ENCODE measurements at places on chromosomes 2 and 18.

DNA sequence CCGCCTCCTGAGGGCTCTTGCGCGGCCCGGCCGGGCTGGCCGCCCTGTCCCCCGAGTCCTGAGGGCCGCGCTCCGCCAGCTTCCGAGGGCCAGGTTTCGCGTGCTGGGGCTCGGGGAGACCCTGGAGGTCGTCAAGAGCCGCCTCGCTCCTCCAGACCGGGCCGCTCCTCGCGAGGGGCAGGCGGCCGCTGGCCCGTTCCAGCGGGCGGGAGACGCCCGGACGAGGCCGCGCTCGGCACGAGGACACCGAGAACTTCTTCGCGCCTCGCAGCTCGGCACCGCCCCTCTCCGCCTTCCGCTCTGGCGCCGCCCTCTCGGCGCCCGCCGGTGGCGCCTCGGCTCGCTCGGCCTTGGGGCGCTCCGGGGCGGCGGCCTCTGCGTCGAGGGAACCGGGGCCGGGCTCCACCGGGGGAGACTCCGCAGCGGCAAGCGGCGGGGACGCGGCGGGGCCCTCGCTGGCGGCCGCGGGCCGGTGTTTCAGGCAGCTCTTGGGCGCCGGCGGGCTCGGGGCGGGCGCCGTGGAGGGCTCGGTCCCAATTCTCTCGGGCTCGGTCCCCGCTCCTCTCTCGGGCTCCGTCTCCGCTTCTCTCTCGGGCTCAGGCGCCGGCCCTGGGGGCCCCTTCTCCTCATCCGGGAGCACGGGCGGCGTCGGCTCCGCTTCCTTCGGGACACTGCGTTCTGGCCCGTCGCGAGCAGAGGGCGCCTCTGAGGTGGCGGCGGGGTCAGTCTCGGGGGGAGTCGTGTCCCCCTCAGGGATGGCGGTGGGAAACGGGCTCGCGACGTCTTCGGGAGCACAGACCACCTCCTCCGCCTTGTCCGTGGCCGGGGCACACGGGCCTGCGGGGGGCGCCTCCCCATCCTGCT lies 91.6 kb upstream of the MGAT4A start:
- DNase-seq = peak; percentile 45

GRCh38 chr2:219249203-219249980 lies 3.7 kb upstream of the TUBA4B start:
- peak; percentile 36 for DNase-seq

- DNase-seq = no peak
Measured at GRCh38 chr2:215548714-215549113, 112.8 kb upstream of the FN1 start.

- DNase-seq = no peak
Measured at GRCh38 chr2:182553483-182553882, 126.6 kb upstream of the PDE1A start.

DNA sequence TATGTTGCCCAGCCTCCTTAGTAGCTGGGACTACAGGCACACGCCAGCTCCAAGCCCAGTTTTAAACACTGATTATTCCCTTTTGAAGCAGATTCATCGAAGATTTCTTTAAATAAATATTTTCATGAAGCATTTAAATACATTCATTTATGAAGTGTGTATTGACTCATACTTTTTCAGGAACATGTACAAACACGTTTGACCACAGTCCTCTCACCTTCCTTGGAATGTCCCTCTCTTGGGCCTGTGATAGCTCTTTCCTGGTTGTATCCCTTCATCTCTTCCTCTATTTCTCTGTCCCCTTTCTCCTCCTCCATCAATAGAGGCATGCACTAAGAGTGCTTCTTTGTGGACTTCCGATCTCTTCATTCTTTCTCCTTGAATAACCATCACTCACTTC lies 2.5 kb downstream of the PSTPIP2 start:
- no peak for DNase-seq

- DNase-seq = no peak
Measured at GRCh38 chr18:23053776-23054457, 81.4 kb upstream of the CABLES1 start.

Measured in T-helper 9 cell (primary cell).